EL (cell line): ENCODE measurements at places on chromosomes 6 and 20.
A peak's percentile ranks its signal among the peaks of the same experiment; 100 is the strongest.

- DNase-seq = peak; percentile 69
These were observed 50.4 kb downstream of the PDE7B start for GRCh38 chr6:135901774-135902524.

DNA sequence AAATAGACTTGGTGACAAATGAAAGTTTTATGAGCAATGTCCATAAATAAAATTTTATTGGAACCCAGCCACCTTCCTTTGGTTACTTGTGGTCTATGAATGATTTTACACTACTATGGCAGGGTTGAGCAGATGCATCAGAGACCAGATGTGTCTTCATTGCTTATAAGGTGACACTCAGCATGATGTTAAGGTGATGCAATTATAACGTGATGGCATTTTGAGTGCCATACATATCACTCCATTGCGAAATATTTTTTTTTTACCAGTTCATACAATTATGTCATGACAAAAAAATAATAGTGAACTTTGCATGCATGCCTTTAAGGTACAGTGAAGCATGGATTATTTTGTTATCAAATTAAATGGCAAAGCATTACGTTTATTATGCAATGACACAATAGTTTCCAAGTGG is 96.0 kb downstream of the ADTRP start:
- DNase-seq = peak; percentile 61

DNA sequence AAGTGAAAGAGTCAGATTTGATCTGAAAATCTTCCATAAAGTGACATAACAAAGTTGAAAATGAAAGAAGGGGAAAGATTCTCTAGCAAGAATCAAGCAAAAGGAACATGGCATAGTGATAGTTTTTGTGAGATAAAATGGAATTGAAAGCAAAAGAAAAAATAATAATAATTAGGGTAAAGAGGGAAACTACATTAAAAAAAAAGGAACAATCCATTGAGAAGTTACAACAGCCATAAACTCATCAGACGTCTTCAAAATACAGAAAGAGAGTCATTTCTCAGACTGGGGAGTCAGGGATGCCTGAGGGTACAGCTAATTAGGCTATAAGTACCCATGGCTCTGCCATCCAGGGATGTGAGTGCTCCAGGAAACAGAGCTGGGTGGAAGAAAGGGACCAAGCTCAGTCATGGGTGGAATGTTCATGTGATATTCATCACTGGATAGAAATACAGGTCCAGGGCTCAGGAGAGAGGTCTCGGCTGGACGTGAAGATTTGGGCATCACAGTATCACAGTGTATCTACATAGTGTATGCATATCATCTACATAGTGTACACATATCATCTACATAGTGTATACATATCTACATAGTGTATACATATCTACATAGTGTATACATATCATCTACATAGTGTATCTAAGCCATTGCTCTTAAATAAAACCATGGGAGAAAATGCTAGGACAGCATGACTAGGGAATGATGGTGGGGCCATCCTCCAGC is 29.4 kb downstream of the DUSP22 start:
- DNase-seq = no peak

- DNase-seq = no peak
These were observed 39.9 kb upstream of the TTPAL start for GRCh38 chr20:44435630-44436335.

DNA sequence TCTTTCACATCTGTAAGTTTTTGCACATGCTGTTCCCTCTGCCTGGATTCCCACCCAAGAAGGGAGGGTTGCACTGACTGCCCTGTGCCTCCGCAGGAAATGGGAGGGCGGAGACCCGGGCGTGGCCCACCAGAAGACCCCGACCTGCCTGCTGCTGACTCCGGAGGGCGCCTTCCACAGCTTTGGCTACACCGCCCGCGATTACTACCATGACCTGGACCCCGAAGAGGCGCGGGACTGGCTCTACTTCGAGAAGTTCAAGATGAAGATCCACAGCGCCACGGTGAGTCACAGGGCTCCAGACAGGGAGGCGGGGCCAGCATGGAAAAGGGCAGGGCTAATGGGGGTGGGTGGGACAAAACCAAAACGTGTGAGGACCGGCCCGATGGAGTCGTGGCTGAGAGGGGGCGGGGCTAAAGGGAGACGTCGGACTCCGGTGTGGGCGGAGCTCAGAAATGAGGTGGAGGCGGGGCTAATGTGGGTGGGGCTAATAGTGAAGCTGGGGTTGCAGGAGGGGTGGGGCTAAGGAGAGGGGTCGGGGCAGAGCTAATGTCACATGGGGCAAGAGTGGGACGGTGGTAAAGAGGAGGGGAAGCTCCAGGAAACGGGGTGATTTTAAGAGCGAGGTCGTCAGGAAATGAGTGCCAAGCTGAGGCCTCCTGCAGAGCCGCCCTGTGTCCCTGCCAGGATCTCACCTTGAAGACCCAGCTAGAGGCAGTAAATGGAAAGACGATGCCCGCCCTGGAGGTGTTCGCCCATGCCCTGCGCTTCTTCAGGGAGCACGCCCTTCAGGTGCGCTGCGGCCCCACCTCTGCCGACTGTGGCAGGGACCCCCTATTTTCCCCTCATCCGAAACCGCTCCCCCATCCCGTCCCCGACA is 12.6 kb downstream of the HSPA12B start:
- DNase-seq = no peak

GRCh38 chr6:34341481-34341971 is 50.9 kb downstream of the NUDT3 start:
- no peak for DNase-seq
